ENCODE measurements at places on chromosomes 6 and 20. TPM values are rescaled to one million over a fixed set of nuclear protein-coding genes. Genes with fewer than 3 reads are reported as not detected.

Gene SSR1
- 124 TPM for polyA plus RNA-seq

Gene NKX2-4
- not detected for polyA plus RNA-seq

Gene HLA-DOA
- 0.18 TPM for polyA plus RNA-seq

Gene WFDC12
- polyA plus RNA-seq = 0.10 TPM

Gene TSPO2
- polyA plus RNA-seq = not detected

Gene ZC2HC1B
- polyA plus RNA-seq = not detected
